ENCODE measurements at places on chromosomes 4 and X.

DNA sequence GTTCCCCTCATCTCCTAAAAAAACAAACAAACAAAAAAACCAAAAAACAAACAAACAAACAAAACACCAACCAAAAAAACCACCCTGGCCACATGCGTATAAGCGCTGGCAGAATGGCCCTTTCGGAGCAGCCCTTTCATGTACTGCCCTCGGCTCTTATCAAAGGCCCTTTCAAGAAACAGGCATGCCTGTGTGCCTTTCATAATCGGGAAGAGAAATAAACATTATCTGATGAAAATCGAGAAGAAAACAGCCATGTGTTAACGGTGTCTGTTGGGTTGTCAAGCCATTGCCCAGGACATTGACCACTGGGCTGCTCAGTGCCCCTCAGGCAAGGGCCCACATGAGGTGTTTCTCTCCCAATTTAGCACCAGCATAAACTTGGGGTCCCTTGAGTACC, 68.3 kb downstream of the PJA1 start:
- no peak for DNase-seq

GRCh38 chrX:24100713-24101112, 46.0 kb downstream of the EIF2S3 start:
- DNase-seq: no peak

GRCh38 chrX:152151256-152151655, 12.9 kb upstream of the MAGEA10 start:
- DNase-seq: no peak

- no peak for DNase-seq
Measured at GRCh38 chrX:132822634-132823012, 135.8 kb downstream of the HS6ST2 start.

DNA sequence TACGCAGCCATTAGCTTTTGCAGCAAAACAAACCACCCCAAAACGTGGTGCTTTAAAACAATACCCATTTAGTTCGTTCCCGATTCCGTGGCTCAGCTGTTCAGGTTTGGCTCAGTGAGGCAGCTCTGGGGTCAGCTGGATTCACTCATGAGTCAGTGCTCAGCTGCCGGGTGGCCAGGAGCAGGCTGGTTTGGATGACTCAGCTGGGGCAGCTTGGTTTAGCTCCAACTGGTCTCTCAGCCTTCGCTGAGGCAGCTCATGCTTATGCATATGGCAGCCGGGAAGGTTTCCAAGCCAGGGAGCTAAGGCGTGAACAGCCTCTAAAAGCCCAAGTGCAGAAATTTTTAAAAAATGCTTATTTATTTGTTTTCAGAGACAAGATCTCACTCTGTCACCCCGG, 13.3 kb upstream of the CD99 start:
- DNase-seq: no peak

DNA sequence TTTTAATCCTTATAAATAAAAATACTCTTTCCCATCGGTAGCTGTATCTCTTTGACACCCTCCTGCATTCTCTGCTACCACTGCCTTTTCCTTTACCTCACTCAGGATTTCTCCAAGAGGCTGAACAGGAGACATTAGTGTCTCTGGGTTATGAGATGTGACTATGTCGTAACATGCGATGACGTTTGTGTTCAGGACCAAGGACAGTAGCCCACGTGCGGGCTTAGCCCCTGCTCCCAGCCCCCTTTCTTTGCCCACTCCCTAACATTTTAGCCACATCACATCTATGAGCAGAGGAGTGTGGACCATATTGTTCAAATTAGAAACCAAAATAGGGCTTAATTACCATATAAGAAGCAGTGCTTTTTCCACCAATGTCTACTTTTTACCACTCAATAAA, 369.3 kb downstream of the FBXW7 start:
- DNase-seq: no peak

DNA sequence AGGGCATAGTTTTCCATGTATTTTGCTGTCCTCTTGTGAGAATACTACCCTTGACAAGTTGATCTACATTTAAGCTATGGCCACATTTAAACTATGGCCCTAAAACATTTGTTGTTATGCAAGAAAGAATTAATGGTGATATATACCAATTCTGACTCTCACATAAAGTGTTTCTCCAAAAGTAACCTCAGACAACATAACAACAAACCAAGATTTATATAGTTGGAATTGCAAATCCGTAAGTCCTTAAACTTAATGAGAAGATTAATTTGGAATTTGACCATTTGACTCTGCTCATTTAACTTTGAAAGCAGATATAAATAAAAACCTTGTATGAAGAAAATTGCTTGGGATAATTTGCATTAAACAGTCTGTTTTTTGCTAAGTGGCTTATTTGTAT, 38.9 kb downstream of the RUFY3 start:
- DNase-seq: no peak

- no peak for DNase-seq
Measured at GRCh38 chr4:38788317-38788716, 5.5 kb upstream of the TLR10 start.

DNA sequence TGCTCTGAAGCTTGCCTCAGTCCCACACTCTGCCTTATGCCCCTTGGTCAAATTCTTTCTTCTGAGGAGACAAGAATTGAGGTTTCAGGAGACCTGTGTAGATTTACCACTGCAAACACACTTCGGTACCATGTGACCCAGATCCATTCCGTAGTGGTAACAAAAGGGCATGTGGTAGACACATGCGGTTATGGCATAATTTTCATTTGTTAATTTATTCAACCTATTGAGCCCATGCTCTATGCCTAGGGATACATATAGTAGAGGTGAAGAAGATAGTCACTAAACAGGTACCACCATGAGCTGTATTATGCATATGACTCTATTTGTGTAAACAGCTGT, 190.9 kb downstream of the NDST4 start:
- no peak for DNase-seq

DNA sequence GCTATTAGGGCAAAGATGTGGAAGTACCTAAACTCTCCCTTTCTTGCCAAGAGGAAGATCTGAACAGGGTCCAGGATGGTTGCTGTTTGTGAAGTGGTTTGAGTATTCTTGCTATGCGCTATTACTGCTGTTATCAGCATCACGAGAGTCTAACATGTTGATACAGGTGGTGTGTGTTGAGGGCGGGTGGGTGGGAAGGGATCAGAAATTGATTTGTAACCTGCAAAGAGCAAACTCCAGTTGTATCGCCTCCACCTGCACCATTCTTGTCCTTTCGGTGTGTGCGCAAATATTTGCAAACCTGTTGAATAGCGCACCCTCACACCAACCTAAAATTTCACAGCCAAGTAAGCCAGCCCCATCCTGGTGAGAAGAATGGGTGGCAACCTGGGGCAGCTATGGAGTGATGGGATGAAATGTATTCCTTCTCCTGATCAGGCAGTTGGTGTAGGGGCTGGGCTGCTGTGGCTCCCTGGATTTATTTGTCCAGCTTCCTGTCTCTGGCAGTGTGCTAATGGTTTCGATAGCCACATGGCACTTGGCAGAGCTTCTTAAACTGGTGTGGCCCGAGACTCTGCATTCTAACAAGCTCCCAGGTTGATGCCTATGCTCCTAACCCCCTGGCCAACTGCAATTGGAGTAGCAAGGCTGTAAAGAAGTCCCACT, 102.6 kb upstream of the SCML1 start:
- no peak for DNase-seq

GRCh38 chrX:120308959-120309872, 2.0 kb downstream of the TMEM255A start:
- peak; percentile 41 for DNase-seq

- DNase-seq: no peak
Measured at GRCh38 chr4:156924774-156925315, 46.8 kb downstream of the PDGFC start.

DNA sequence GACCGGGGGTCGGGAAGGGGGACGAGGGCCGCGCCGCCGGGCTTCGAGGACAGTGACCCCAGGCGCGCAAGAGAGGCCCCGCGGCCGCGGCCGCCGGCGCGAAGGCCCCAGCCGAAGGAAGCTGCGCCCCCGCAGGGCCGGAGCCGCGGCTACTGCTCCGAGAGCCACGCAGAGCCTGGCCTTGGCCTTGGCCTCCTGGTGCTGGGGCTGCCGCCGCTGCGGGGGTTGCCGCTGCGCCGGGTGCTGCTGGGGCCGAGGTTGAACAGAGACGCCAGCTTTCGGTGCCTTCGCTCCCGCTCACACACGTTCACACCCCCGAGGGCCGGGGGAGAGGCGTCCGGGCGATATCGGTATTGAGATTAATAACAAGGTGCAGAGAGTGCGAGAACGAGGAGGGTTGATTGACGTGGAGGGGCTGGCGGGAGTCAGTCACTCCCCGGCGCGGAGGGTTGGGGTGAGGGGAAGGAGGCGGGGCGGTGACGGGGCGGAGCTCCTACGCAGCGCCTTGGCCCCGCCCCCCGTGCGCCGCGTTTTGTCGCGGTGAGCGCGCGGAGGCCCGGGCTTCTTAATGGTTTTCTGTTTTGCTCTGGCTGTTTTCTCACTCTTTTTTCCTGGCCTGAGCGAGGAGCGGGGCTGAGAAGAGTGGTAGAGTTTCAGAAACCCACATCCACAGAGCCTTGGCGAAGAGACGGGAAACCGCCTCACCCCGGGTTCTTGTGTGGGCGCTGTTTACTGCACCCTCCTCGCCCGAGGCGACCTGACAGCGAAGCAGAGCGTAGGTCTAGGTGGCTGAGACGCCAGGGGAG, 878 bp upstream of the CNOT6L start:
- peak; percentile 92 for DNase-seq

DNA sequence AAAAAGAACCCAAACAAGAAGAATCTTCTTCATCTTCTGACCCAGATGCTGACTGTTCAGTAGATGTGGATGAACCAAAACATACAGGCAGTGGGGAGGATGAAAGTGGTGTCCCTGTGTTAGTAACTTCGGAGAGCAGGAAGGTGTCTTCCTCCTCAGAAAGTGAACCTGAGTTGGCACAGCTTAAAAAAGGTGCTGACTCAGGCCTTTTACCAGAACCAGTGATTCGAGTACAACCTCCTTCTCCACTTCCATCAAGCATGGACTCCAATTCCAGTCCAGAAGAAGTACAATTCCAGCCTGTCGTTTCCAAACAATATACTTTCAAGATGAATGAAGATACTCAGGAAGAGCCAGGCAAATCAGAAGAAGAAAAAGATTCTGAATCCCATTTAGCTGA, 307.0 kb downstream of the ANK2 start:
- no peak for DNase-seq

DNA sequence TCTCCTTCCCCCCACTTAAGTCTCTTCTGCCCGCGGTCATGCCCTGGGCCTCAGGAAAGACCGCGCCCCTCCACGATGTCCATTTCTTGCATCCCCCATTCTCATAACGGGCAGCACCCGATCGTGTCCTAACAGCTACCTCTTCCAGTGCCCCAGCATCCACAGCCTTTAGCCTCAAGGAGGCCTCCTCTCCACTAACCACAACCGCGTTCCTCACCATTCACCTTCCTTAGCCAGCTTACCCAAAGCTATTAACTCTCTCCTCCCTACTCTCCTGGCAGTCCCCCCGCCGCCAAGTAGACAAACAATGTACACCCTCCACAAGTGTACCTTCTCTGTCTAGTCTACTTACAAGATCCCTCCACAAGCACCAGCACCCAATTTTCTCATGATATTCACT, 58.6 kb upstream of the PAGE5 start:
- no peak for DNase-seq

DNA sequence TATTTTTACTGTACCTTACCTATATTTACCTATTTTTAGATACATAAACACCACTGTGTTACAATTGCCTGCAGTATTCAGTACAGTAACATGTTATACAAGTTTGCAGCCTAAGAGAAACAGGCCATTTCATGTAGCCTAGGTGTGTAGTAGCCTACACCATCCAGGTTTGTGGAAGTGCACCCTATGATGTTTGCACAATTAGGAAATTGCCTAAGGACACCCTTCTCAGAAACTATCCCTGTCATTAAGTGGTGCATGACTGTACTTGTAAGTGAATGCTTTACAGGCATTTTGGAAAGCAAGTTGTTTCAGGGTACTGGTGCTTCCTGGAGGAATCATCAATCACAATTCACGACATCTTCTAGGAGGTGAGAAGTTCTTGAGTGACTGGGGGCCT, 991.8 kb upstream of the SLIT2 start:
- no peak for DNase-seq

GRCh38 chr4:15968551-15969300, 5.8 kb upstream of the FGFBP2 start:
- no peak for DNase-seq

DNA sequence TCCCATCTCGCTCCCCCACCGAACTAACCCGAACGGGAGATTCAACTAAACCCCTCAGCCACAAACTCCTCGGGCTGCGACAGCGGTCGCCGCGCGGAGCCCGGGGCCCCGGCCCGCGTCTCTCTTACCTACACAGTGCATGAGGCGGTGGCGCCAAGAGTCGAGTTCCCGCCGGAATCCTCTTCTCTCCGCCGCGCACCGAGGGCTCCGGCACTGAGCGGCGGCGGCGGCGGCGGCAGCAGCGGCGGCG, 160 bp downstream of the LCORL start:
- no peak for DNase-seq

GRCh38 chrX:68721991-68722860, 74.8 kb downstream of the STARD8 start:
- no peak for DNase-seq

- no peak for DNase-seq
Measured at GRCh38 chrX:33190016-33190415, 21.3 kb downstream of the DMD start.

DNA sequence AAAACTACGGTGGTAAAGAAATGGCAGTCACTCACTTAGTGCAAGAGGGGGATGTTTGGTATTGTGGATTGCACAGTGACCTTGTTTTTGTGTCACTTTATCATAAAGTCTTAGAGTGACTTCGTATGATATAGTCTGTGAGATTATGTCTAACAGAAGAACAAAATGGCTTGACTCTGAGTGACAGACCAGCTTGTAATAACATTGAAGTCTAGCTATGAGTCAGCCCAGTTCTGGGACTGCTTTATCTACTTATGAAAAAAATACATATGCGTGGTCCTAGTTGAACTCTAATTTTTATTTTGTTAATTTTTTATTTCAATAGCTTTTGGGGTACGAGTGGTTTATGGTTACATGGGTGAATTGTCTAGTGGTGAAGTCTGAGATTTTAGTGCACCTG, 20.0 kb downstream of the DCLK2 start:
- no peak for DNase-seq

- no peak for DNase-seq
Measured at GRCh38 chr4:167424341-167425256, 190.3 kb upstream of the SPOCK3 start.

DNA sequence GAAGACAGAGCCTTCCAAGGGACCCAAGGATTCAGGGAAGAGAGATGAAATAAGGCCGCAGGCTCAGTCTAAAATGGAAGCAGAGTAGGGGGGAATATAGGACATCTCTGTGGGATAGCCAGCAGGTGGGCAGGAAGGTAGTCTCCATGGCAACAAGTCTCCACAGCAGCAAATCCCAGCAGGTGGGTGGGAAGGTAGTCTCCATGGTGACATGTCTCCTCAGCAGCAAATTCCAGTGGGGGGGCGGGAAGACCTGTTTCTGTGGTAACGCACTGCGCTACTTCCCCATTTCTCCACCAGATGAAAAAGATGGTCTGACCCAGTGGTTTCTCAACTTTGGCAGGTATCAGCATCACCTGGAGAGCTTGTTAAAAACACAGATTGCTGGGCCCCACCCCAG, 18.3 kb downstream of the NLGN3 start:
- no peak for DNase-seq

- no peak for DNase-seq
Measured at GRCh38 chr4:152620915-152621314, 58.9 kb downstream of the TMEM154 start.

- no peak for DNase-seq
Measured at GRCh38 chr4:65028592-65028991, 619.3 kb upstream of the TECRL start.
